ENCODE measurements at places on chromosomes 2 and 18. TPM values are rescaled to one million over a fixed set of nuclear protein-coding genes. Genes with fewer than 3 reads are reported as not detected.

The ALPP gene
- under 0.01 TPM for total RNA-seq

The INHBB gene
- not detected for total RNA-seq

The RAB27B gene
- total RNA-seq: 2.0 TPM

The SNORC gene
- 0.29 TPM for total RNA-seq

The HOXD9 gene
- total RNA-seq: 0.17 TPM

The SGPP2 gene
- total RNA-seq: not detected

The NOSTRIN gene
- 0.33 TPM for total RNA-seq

The FAM117B gene
- total RNA-seq: 1.7 TPM

The SAG gene
- not detected for total RNA-seq

The NEU4 gene
- not detected for total RNA-seq

The MREG gene
- total RNA-seq: 6.5 TPM

The MAP3K19 gene
- total RNA-seq: not detected

The CTNNA2 gene
- under 0.01 TPM for total RNA-seq

The ERBB4 gene
- total RNA-seq: 0.17 TPM

The MGAT4A gene
- 0.83 TPM for total RNA-seq

The PROKR1 gene
- total RNA-seq: not detected

The TTR gene
- total RNA-seq: not detected

The EFEMP1 gene
- total RNA-seq: 627 TPM
